ENCODE measurements at places on chromosomes 16 and 17. TPM values are rescaled to one million over a fixed set of nuclear protein-coding genes. Genes with fewer than 3 reads are reported as not detected.

Gene SLC5A2
- total RNA-seq: not detected

Gene ADAP2
- total RNA-seq: 0.11 TPM

Gene SLC22A31
- 0.18 TPM for total RNA-seq

DNA sequence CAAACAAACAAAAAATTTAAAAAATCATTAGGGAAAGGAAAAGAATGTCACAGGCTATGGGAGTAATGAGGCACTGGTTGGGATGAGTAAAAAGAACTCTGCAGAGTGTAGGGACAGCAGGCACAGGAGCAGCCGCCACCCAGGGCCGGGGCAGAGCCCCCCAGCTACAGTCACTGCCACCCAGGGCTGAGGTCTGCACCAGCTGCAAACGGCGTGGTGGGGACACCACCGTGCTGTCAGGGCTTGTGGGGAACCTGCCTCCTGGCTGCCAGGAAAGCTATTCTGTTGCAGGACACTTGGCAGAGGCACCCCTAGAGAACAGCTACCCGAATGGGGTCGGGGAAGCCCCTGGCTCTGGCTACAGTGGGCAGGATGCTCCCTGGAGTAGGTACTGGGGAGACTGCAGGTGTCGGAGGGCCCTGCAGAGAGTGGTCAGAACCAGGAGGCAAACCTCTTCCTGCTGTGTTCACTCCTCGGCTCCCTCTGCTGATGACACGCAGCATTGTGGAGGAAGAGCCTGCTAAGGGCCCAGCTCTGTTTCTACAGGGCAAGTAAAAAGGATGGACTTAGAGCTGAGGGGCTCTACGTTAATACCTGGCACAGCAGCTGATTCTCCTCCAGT, 32.3 kb upstream of the CAPN15 start:
- DNase-seq: no peak

DNA sequence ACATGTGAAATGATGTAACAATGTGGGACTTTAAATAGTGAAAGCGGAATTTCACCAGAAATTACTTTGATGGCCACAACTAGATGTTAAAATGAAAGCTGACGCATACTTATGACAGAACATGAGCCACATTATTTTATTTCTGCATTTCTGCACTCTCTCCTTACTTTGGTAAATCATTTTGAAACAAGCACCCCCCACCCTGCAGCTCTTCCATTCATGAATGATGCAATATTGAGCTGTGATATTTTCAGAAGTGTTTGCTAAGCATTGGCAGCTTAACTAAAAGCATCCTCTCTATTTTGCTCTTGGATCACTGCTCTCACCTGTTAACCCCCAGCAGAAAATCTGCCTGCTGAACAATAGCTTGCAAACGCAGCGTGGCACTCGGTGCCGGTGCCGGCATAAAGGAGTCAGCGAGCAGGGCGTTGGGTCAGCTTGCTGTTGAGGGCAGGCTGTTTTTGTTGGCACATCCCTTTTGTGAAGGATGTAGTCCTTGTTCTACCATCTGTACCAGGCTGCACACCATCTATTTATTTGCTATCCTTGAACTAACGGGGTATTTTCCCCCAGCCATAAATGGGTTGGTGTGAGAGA, 30.8 kb upstream of the CBLN1 start:
- DNase-seq: no peak

DNA sequence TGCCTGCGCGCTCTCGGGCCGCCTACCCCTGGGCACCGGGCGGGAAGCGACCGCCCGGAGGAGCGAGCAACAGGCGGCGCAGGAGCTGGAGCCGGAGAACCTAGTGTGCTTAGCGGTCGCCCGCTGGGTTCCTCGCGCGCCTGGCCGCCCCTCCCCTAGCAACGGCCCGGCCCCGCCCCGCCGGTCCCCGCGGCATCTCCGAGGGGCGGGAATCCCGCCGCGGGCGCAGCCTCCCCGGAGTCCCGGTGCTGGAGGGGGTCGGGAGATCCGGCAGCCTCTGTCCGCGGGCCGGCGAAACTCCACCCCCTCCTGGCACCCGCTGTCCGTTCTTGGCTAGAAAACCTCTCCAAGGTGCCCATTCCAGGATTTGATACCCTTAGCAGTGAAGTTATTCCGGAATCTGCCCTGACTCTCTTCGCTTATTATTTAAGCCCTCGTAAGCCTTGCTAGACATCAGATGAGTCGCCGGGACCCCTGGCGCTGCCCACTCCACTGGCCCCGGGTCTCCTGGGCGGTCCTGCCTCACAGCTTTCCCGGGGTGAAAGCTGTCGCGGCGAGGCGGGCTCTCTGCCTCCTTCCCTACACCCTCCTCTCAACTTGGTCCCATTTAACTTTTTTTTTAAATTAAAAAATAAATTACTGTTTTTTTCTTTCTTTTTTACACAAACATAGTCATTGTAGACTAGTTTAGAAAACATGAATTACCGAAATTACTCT, at the start of gene RPRML:
Gene RPRML, minus strand, starts transcription at position 107 of the 717 bp plus-strand sequence. CDS start 246 bp downstream, outside the sequence.
- no peak for DNase-seq

- no peak for DNase-seq
Observed at GRCh38 chr16:30449116-30449435, 3.4 kb upstream of the SEPHS2 start.

GRCh38 chr17:75238684-75239191, 22.7 kb downstream of the GGA3 start:
- no peak for DNase-seq

Gene TNS4
- not detected for total RNA-seq

Gene EVPLL
- total RNA-seq: not detected

DNA sequence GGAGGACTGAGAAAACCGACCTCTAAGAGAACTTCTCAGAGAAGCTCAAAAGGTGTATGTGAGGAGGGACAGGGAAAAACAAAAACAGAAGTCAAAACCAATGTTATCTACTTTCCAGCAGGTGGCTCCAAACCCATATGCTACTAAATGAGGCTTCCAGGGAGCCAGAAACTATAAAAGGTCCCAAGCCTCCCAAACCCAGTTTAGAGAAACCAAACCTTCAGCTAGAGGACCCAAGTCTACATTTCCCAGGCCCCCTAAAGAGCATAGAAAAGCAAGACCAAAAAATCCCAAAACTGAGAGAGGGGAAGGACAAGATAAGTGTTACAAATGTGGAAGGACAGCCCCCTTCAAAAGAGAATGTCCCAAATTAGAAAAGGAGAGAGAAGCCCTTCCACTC, 3.7 kb downstream of the HPR start:
- DNase-seq: no peak

Gene TRIM16
- total RNA-seq: 46.4 TPM

Gene DHX40
- total RNA-seq: 58.6 TPM

DNA sequence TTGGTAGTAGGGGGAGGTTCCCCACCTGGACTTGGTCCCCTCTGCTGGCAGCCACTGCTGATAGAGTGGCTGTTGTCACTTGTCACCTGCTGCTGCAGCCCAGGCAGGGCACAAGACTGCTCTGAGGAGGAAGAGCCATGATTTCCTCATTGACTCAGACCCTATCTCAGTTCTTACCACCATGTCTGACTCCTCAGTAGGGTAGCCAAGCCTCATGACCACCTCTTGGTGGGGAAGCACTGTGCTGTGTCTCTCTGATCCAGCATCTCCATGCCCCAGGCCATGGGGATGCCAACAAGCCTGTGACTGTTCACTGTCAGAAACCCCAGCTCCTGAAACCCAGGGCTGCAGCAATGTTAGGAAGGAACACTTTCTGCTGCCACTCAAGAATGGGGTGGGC, 173.0 kb downstream of the WSCD1 start:
- no peak for DNase-seq

GRCh38 chr17:38460082-38460715, 31.9 kb downstream of the ARHGAP23 start:
- no peak for DNase-seq
